ENCODE measurements at places on chromosomes 1 and 21.

GRCh38 chr21:16074950-16075489, 345.2 kb downstream of the USP25 start:
- no peak for DNase-seq

DNA sequence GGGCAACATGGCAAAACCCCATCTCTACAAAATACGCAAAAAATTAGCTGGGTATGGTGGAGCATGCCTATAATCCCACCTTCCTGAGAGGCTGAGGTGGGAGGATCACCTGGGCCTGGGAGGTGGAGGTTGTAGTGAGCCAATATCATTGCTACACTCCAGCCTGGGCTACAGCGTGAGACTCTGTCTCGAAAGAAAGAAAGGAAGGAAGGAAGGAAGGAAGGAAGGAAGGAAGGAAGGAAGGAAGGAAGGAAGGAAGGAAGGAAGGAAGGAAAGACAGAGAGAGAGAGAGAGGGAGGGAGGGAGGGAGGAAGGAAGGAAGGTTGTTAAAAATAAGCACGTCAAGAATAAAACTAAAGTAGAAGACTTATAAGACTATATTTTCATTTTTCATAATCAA, 17.0 kb upstream of the ATP1A1 start:
- no peak for DNase-seq

GRCh38 chr1:206930210-206930798, 8.6 kb upstream of the FCMR start:
- DNase-seq = no peak

DNA sequence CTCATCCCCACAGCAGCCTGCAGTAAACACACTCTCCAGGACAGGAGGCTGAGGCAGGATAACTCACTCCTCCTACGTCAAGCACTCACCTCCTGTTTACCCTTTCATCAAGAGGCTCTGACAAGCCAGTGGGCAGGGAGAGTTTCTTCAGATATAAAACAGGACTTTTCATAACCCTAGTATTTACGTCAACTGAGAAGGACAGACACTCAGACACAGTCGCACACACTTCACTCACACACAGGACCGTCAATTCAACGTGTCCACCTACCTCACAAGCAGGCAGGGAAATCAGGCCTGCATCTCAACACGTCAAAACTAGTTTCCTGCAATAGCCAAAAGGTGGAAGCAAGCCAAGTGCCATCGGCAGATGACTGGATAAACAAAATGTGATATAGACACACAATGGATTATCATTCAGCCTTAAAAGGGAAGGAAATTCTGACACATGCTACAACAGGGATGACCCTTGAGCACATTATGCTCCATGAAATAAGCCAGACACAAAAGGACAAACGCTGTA, 48.6 kb downstream of the ITPKB start:
- peak; percentile 46 for DNase-seq

GRCh38 chr1:24248859-24249258, 61.8 kb upstream of the IFNLR1 start:
- DNase-seq = no peak

DNA sequence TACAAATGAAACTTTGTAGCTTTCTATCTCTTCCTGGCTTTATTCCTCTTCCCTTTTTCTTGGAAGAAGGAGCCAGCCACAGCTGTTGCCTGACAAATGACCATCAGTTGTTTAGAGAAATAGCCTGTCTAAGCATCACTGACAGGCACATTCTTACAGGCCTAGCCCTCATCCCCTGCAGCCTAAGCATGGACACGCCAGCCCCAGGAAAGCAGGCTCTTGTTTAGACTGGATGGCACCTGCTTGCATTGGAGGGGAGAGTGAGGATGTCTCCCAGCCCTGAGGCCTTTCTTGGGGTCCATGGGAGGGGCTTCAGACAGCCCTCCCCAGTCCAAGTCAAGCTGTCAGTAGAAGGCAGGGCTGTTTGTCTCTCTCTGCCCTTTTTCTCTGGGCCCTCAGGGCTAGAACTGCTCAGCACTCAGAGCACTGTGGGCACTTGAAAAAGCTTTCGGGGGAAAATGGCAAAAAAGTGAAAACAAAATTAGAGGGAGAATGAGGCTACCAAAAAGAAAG, 282.5 kb upstream of the PLXNA2 start:
- no peak for DNase-seq

DNA sequence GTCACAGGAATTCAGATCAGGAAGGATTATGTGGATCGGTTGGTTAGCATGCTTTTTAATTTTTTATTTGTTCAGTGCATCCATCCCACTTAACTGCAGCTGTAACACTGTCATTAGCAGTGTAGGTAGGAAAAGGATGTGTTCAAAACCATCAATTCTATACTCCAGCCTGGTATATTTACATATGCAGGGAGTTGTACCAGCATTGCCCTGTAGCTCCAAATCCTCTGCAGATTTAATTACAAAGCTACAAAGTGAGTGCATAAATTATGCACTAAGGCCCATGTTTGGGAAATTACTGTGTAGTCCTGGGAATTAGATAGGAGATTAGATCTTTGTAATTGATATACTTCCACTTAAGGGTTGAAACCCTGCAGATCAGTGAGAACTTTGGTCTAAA, 15.9 kb upstream of the OSBPL9 start:
- DNase-seq = no peak

DNA sequence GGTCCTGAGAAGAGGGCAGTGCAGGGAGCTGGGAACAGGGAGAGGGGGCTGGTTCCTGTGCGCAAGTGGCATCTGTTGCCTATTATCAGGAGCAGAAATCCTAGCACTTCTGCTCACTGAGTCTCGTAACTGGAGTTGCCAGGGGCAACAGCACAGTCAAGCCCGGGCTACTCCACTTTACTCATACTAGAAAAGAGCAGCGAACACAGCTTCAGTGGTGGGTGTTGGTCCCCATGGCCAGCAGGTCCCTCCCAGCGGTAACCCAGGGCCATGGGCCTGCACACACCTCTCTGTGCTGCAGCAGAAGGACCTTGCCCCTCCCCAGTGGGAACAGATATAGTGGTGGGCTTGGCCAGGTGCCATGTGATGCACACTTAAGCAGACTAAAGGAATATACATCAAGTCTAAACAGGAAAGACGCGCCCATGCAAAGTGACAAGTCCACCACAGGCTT, 8.5 kb downstream of the PYCR2 start:
- DNase-seq = no peak

GRCh38 chr1:7930645-7931445, 9.8 kb downstream of the TNFRSF9 start:
- peak; percentile 38 for DNase-seq

- DNase-seq = no peak
These were observed 86.4 kb downstream of the PAX7 start for GRCh38 chr1:18716785-18717678.

DNA sequence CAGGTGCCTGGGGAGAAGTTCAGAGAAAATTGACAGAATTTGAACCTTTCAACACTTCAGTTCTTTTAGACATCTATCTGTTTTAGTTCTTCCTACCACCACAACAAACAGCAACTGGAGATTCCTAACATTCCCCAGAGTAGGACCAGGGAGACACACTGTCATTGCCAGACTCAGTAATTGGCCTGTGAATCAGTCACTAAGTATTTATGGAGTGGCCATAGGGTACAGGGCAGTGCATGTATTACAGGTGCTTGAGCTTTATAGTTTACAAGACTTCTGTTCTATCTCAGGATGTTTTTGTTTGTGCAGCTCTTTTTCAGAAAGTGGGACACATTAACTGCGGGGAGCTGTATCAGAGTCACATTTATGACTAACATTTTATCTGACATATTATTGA, 1.7 kb downstream of the CDC14A start:
- DNase-seq = no peak

DNA sequence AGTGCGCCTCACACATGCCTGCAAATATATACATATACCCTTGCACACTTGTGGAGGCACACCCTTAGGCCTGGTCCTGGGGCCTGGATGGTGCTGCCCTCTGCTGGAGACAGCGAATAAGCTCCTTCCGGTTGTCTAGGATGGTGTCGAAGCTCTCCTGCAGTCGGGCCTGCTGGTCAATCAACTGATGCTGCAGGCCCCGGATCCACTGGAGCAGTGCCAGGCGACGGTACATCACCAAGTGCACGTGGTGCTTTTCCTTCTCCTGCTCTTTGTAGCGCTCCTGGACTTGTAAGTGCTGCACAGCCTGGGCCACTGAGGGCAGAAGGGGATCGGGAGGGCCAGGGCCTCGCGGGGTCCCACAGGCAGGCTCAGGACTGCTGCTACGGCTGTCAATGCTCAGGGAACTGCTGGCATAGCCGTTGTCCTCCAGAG, 3.1 kb downstream of the C1orf216 start:
- DNase-seq = peak; percentile 90

GRCh38 chr1:74726063-74726462, 6.8 kb downstream of the CRYZ start:
- no peak for DNase-seq

DNA sequence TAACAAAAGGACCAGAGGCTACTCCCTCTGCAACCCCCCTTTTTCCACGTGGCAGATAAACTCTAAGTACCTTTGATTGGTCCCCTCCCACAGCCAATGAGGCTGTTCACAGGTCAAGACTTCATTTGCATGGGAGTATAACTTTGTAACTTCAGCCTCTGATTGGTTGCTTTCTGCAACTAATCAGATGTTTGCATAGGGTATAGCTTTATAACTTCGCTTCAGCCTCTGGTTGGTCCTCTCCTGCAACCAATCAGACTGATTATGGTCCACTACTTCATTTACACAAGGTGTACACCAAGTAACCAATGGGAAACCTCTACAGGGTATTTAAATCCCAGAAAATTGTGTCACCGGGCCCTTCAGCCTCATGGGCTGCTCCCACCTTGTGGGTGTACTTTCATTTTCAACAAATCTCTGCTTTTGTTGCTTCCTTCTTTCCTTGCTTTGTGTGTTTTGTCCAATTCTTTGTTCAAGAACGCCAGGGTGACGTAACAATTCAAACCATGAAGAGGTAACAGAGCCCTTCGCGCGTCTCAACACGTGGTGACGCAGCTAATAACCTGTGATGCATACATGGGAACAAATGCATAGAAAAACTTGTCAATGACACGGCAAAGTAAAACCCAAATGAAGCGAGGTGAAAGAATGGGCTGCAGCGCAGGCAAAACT, 47.2 kb downstream of the VPS26C start:
- peak; percentile 33 for DNase-seq

DNA sequence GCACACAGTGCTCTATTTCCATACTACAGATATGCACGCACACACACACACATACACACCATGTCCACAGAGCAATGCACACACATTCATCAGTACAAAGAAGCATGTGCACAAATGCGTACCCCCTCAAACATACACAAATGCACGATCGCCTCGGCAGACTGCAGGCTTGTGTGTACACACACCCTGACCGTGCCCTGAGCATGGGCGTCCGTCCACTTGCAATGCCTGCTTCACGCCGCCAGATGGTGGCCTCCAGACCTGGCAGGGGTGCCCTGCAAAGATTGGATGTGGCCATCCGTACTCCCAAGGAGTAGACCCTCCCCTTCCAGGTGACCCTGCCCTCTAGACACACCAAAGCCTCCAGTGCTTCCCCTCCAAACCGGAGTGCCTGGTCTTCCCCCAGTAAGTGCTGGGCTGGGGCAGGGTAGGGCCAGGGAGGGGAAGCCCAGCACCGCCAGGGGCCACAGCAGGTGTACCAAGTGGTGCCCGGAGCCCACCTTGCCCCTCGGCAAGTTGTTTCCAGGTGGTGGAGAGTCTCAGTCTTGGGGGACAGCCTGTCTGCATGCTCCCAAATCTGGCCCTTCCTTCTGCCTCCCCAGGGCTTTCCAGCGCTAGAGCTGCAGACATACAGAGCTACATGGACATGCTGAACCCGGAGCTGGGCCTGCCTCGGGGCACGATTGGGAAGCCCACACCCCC, 20.6 kb downstream of the ESPN start:
- peak; percentile 47 for DNase-seq

- peak; percentile 13 for DNase-seq
These were observed 450 bp downstream of the ARHGAP30 start for GRCh38 chr1:161069241-161069640.

DNA sequence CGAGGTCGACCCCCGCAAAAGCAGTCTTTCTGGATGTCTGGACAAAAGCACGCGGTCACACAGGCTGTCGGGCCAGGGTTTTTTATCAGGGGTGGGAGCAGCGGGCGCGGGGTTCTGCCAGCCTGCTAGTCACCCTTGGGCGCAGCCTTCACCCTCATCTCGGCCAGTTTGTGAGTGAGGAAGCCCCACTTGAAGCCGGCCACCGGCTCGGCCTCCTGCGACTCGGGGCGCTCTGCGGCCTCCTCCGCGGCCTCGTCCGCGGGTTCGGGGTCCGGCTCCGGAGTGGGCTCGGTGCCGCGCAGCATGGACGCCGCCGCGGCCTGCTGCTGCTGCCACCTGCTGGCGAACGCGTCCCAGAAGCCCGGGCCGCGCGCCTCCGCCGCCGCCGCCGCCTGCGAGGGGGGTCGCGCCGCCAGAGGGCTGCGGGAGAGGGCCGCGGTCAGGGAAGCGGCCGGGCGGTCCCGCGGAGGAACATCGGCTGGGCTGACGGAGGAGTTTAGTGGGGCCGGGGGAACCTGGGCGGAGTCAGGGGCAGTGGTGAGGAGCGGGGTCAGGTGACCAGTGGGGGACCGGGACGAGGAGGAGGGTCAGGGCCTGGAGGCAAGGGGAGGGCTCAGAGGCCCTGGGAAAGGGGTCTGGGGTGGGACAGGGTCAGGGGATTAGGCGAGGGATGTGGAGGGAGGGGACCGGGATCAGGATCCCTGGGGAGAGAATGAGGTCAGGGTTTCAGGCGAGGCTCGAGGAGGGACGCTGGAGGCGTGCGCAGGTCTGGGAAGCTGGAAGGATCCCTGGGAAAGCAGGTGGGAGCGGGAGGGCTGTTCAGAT, 4.5 kb downstream of the C1orf232 start:
- peak; percentile 55 for DNase-seq

DNA sequence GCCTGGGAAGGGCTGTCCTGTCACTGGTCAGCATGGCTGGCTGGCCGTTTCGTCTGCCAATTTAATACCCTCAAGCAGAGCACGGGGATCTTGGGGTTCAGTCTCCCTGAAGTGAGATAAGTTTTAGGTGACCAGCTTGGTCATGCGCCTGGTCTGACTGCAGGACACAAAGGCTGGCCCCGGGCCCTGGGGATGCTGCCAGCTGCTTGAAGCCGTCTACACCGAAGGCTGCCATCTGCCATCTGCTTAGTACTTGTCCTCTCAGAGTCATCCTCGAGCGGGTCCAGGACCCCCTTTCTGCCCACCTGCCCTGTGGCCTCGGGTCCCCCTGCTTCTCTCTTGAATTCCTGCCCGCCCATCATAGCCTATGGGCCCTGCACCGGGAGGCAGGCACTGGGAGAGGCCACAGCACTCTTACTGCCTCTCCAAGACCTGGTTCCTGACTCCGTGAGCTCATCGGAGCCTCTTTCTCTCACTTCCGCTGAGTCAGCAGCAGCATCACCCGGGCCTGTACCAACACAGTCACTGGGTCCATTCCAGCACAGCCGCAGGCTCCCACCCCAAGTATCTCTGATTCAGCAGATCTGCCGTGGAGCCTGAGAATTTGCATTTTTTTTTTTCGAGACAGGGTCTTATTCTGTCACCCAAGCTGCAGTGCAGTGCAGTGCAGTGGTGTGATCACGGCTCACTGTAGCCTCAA, 7.0 kb downstream of the FBLIM1 start:
- no peak for DNase-seq

Measured in activated CD4-positive, alpha-beta T cell treated with anti-CD3 and anti-CD28 coated beads, Interleukin-2, Interleukin-6, amounts not matched to agents 100 ng/mL and 50 ng/mL, durations not matched to agents 16 hours and 8 hours (primary cell).